Stimulated activated naive CD4-positive, alpha-beta T cell (primary cell): ENCODE measurements at places on chromosomes 13 and 19.
A peak's percentile ranks its signal among the peaks of the same experiment; 100 is the strongest.

- no peak for DNase-seq
These were observed 1017.3 kb upstream of the PCDH20 start for GRCh38 chr13:62432906-62433305.

DNA sequence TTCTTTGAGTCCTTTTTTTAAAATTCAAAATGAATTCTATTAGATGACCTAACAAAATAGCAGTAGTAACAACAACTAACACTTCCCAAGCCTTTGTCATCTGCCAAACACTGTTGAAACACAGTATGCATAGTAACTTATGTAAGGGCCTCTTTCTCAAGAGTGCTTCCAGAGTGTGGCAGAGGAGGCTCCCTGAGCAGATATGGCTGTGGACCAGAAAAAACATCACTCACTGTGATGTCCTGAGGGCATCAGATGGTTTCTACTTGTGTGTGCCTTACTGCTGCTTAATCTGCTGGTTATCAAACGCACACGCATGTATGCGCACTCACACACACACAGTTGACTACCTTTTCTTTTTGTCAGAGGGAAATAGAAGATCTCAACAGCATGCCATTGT, 110.8 kb downstream of the DLEU7 start:
- DNase-seq: no peak

- no peak for DNase-seq
These were observed 125.2 kb upstream of the OBI1 start for GRCh38 chr13:78784014-78784750.

- DNase-seq: no peak
These were observed 195.1 kb downstream of the RFC3 start for GRCh38 chr13:34013061-34013460.

DNA sequence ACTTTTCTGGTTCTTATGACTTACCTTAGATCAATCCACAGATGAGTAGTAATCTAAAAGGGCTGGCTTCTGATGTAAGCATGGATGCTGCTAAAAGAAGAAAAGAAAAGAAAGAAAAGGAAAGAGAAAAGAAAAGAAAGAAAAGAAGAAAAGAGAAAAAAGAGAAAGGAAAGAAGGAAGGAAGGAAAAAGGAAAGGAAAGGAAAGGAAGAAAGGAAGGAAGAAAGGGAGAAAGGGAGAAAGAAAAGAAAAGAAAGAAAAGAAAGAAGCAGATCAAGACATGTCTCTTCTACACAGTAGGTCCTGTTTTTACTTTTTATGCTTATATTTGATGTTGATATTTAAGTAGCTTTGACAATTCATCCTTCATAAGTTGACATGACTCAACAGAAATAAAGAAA, 421.3 kb downstream of the DIAPH3 start:
- no peak for DNase-seq

- DNase-seq: no peak
These were observed 34.2 kb upstream of the ZNF599 start for GRCh38 chr19:34806976-34807860.

GRCh38 chr13:43934273-43934672, 54.6 kb downstream of the LACC1 start:
- DNase-seq: no peak

- DNase-seq: no peak
These were observed 38.7 kb downstream of the IGFL2 start for GRCh38 chr19:46186717-46187101.

- peak; percentile 46 for DNase-seq
These were observed 567 bp downstream of the EFNB2 start for GRCh38 chr13:106534639-106535551.

- no peak for DNase-seq
These were observed 44.2 kb downstream of the FOXO1 start for GRCh38 chr13:40622246-40622645.

DNA sequence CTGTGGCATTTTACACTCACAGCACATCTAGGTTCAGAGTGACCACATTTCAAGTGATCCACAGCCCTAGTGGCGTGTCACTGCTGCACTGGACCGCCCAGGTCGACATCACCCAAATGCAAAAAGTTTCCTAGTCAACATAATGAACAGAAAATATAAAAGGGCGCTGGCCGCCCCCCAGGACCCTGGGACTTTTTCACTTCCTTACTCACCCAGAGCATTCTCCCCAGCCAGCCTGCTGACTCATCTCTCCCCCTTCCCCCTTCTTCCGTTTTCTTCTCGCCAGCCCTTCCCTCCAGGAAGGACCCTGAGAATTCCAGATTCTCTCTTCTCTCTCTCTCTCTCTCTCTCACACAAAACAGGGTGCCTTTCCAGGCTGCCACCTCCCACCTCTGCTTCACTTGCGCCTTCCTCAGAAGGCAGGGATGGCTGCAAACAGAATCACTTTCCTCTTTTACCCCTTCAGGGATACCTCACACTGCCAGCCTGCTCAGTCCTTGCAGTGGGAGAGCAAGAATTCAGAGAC, 21.0 kb upstream of the GRWD1 start:
- no peak for DNase-seq

DNA sequence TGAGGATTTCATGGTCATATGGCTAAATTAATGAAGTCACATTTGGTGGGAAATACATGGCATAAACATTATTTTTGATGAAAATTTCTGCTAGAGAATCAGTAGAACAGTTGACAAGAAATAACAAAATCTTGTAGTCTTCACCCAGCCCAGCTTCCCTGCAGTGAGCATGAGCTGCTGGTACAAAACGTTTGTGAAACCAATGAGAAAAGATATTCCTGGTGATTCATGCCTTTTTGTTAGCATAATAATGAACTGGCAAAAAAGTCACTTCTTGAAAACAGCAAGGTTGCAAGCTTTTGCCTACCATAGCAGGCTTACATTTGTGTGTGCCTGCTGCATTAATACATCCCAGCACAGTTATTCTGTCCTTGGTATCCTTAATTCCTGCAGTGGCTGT, 475.9 kb upstream of the HTR2A start:
- DNase-seq: no peak

GRCh38 chr13:27967736-27968315, 1.3 kb downstream of the CDX2 start:
- DNase-seq: no peak

DNA sequence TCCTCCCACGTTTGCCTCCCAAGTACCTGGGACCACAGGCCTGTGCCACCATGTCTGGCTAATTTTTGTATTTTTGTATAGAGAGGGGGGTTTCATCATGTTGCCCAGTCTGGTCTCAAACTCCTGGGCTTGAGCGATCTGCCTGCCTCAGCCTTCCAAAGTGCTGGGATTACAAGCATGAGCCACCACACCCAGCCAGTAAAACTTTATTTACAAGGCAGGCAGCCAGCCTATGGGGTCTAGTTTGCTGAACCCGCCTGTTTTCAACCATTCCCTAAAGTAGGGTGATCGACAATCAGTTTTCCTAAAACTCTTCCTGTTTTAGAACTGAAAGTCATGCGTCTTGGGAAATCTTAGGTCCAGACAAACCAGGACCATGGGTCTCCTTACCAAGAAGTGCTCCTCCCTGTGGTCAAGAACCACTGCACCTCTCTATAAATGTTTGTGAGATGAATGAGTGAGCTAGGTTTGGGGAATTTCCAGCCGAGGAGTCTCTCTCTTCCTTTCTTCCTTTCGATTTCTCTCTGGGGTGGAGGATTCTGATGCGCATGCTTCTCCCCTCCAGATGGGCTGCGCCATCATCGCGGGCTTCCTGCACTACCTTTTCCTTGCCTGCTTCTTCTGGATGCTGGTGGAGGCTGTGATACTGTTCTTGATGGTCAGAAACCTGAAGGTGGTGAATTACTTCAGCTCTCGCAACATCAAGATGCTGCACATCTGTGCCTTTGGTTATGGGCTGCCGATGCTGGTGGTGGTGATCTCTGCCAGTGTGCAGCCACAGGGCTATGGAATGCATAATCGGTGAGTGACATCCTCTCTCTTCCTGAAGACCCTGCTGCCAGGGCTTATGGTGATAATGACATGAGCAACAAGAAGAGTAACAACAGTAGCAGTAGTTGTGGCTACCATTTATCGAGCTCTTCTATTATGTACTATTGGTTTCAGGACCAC, 38.7 kb downstream of the ADGRE1 start:
- DNase-seq: no peak

DNA sequence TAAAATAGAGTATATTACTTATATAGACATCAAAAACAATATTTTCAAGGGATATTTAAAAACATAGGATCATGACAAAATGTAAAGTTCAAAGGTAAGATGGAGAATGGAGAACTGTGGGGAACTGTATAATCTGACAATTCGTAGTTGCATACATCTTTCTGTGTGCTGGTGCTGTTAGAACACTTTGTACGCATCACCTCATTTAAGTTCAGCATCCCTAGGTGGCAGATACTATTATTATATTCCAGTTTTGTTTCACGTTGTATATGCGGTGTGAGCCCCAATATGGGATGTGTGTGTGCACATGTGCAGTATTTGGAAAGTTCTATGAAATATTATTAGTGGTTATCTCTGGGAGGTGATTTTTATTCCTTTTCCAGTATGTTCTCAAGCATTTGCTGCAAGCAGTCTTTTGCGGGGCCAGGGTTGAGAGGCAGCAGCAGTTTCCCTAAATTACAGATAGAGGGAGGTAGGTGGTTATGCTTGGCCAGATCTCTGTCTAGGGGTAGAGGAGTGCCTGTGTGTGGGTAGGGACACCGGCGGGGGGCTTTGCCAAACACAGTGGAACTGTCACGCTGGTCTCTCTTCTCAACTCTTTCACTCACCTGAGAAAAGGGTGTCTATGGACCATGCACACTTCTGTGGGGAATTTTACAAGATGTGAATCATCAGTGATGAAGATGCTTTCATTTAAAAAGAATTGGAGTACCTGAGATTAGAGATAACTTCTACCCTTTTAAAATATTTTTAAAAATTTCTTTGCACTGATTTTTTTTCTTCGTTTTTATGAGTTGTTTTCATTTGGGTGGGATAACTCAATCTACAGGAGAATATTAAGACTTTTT, 55.6 kb upstream of the ALOX5AP start:
- no peak for DNase-seq

DNA sequence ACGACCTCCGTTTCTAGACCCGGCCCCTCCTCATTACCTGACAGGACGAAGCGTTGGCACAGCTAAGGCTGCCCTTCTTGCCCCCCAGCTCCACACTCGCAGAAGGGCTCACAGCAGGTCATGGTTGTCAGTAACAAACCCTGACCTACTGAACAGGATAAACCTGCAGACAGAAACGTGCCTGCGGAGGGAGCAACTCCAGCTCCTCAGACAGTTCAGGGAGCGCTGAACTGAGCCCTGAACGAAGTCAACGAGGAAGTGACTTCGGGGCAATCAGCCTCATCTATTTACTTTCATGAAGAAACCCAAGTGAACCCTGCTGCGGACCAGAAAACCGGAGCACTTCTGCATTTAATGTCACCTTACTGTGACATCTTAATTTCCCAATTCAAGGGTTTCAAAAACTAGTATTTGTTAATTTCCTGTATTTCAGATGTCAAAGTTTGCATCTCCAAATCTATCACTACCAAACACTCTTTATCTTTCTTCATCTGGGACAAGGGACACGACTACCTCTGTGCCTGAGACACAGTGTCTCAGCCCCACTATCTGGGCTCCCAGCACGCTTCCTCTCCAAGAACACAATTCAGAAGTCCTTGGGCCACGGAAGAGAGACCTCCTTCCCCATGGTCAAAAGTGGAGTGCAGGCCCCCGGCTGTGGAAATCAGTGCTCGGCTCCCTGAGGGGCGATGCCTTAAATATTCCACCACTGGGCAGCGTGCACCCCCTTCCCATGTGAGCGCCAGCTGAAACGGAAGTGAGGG, 40.2 kb downstream of the CARS2 start:
- DNase-seq: no peak

DNA sequence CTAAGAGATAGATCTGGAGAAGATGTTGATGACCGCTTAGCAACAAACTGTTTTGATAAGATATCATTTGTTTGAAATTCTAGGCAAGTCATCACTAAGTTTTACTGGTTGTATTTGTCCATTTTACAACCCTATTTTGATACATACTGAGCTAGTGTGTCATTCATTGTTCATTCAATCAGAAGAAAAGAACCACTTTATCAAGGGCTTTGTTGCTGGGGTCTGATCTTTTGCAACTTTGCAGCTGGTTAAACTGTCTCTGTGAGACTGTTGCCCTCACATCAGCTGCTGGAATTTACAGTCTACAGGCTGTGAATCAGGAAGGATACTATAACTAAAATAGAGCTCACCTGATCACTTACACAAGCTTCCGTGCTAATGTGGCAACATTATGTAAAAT, 290.5 kb downstream of the RFC3 start:
- no peak for DNase-seq
